Stimulated activated CD4-positive, alpha-beta T cell treated with anti-CD3 and anti-CD28 coated beads, Interleukin-2, amount 100 ng/mL, for 4 hours (primary cell): ENCODE measurements at places on chromosomes 16 and 17.

DNA sequence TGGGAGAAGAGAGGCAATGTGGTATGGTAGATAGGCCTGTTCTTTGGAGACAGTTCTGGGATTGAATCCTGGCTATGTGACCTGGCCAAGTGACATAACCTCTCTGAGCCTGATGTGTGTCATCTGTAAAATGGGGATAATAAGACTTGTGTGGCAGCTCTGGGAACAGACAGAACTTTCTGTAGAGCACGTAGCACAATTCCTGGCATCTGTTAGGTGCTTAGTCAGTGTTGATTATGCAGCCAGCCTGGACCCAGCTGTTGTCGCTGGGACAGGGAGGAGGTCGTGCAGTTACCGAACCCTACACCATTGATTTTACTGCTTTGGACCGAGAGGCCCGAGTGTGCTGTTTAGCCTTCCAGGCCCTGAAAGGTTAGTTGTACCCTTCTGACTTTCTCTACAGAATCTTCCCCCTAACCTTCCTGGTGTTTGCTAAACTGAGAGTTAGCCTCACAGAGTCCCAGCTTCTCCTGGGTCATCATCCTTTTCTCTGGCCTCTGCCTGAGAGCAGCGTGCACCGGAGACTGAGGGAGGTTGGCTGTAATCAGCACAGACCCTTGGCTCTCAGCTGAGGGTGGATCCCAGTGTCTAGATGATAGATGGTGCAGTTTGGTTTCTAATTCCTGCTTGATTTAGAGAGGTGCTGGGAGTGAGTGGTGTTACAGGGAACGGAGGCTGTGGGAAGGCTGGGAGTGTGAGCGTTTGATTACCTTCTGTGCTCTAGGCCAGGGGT lies 31.9 kb downstream of the MSI2 start:
- DNase-seq, result no peak

GRCh38 chr17:48055531-48056245 lies 7.5 kb downstream of the NFE2L1 start:
- no peak for DNase-seq

DNA sequence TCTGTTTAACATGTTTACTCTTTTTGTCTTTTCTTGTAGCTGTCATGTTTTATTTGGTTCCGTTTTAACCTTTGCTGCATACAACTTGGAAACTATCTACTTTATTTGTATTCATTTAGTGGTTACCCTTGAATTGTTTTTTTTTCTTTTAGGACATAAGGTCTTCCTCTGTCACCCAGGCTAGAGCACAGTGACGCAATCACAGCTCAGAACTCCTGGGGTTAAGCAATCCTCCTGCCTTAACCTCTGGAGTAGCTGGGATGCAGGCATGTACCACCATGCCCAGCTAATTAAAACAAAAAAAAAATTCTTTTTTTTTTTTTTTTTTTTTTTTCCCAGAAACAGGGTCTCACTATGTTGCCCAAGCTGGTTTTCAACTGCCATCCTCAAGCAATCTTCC lies 29.8 kb upstream of the USP43 start:
- no peak for DNase-seq

DNA sequence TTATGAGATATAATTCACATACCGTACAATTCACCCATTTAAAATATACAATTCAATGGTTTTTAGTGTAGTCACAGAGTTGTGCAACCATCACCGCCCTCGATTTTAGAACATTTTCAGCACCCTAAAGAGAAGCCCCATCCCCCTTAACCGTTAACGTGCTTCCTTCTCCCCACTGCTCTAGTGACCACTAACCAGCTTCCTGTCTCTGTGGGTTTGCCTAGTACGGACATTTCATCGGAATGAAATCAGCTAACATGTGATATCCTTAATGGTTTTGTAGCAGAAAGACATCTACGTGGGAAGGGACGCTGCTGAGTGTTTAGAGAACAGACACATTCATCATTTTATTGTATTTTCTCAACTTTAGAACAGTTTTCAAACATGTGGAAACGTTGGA lies 80.8 kb upstream of the HSBP1 start:
- no peak for DNase-seq

DNA sequence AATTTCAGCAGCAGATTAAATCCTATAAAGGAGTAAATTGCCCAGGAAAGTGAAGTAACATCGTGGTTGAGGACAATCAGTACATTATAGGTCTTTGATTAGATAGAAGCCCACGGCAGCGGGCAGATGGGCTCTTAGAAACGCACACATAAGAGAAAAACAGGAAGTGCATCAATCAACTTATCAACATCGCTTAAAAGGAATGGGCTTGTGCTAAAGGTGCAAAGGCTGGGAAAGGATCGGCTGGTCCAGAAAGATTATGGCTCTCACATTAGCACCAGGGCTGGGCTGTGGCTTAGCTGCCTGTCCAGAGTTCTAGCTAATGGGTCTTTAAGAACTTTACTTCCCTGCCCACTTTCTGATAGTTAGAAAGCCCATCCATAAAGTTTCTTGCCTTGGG lies 292.0 kb upstream of the TNRC6C start:
- DNase-seq, result no peak

DNA sequence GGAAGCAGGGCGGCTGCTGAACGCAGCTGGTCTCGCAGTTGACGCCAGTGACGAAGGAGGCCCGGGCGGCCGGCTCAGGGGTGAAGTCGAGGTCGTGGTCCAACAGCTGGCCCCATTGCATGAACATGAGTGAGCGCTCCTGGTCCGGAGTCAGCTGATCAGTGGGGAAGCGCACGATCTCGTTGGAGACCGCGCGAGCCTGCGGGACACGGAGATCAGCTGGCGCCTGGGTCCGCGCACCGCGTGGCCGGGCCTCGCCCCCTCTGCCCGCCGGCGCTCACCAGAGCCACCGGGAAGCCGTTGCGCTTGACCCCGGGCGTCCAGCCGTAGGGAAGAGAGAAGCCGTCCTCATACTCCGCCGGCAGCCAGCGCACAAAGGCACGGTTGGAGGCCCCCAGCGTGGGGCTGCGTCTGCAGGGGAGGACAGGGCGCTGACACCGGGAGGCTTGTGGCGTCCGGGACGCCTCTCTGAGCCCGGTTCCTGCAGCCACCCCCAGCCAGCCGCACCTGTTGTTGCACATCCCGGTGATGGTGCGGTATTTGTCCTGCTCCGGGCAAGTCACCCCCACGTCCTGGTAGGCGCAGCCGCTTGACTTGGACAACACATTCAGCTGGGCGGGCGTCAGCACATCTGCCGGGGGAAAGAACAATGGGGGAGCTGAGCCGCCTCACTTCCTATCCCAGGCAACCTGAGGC lies 1.6 kb downstream of the MPO start:
- DNase-seq, result no peak

GRCh38 chr16:17939723-17940122 lies 396.8 kb downstream of the NPIPA8 start:
- DNase-seq, result no peak

DNA sequence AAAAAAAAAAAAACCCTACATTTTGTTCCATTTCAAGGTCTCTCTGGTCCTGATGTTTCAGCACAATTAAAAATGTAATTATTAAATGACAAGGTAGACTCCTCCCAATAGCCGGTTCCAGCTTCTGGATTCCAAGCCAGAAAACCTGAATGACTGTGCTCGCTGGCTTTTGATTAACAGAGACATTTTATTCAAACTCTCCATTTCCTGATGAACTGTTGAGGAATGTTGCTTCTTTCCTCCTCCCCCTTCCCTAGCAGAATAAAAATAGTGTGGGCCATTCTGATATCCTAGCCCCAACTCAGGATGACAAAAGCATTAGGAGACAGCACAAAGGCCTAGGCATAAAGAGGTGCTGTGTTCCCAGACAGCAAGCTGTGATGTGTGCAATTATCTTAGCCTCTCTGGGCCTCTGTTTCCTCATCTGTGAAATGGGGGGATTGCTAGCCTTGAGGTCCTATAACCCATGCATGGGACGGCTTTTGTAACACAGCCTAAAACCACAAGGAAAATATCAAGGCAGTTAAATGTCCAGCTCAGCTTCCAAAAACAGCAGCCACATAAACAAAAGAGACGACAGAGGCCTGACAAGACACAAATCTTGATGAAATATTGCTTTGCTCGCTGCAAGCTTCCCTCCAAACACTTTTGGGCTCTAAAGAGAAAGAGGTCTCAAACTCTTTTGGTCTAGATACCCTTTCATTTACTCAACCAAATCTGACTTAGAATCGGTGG lies 127.2 kb upstream of the RCVRN start:
- no peak for DNase-seq
